ENCODE measurements at places on chromosomes 3 and 15.

- DNase-seq: no peak
Measured at GRCh38 chr15:47332481-47332880, 384.8 kb upstream of the SEMA6D start.

DNA sequence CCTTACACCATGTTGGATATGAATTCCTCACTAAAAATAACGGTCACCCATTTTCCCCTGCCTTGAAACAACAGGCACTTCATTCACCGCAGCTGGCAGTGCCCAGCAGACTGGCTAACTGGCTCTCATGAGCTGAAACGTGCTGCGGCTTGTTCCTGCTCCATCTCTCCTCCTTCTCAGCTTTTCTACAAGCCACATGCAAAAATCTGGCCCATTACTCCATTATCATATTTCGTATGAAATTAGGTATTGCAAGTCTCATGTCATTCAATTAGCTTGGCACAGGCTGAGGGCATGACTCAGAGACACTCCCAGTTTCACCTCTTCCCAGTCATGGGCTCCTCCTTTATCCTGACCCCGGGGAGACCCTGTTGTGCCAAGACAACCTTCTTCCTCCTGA is 60.0 kb downstream of the MAGEF1 start:
- DNase-seq: no peak

GRCh38 chr3:43949594-43949993 is 258.9 kb downstream of the ABHD5 start:
- no peak for DNase-seq

GRCh38 chr15:87873516-87873915 is 383.0 kb downstream of the NTRK3 start:
- DNase-seq: no peak

DNA sequence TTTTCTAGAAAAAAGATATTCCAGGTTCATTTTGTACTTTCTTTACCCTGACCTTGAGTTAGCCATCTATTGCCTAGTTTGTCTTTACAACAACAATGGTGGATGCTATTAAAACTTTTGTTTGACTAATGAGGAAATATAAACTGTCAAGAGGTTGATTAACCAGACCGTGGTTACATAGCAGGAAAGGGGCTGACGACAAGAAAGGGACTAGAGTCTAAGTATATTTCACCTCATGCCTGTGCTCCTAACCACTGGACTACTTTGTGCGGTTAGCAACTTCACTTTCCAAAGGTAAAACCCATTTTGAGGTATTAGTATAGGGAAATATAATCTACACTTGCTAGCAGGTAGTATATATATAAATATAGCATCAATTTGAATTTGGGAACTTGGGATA is 327.1 kb downstream of the SATB1 start:
- no peak for DNase-seq

GRCh38 chr3:194350726-194351071 is 429 bp downstream of the CPN2 start:
- no peak for DNase-seq

DNA sequence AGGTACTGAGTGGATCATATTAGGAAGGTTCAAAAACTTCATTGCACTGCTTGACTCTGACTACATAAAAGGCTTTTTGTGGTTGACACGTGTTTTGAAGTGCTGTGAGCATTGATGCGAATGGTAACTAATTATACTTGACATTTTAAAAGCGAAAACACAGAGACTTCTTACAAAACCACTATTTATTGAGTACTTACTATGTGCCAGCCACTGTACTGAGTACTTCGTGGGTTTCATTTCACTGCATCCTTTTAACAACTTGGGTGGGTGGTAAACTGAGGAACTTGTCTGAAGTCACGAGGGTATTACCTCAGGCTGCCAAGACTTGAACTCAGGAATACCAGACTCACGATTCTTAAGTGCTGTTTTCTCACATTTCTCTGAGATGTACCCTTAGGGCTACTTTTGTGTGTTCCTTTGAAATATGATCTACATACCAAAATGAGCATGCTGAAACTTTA is 45.3 kb upstream of the PPP4R2 start:
- DNase-seq: no peak

DNA sequence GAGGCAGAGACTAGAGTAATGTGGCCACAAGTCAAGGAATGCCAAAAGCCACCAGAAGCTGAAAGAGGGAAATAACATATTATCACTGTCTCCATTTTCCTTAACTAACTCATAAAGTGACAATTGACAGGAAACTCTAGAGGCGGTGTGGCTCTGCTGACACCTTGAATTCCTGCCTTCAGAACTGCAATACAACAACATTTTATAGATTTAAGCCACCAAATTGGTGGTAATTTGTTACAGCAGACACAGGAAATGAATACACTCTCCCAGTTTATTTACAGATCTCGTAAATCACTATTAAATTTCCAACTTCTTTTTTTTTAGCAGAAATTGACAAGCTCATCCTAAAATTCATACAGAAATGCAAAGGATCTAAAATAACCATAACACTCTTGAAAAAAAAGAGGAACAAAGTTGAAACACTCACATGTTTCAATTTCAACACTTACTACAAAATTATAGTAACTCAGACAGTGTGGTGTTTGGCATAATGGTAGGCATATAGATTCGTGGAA is 449.9 kb downstream of the OTOL1 start:
- no peak for DNase-seq

DNA sequence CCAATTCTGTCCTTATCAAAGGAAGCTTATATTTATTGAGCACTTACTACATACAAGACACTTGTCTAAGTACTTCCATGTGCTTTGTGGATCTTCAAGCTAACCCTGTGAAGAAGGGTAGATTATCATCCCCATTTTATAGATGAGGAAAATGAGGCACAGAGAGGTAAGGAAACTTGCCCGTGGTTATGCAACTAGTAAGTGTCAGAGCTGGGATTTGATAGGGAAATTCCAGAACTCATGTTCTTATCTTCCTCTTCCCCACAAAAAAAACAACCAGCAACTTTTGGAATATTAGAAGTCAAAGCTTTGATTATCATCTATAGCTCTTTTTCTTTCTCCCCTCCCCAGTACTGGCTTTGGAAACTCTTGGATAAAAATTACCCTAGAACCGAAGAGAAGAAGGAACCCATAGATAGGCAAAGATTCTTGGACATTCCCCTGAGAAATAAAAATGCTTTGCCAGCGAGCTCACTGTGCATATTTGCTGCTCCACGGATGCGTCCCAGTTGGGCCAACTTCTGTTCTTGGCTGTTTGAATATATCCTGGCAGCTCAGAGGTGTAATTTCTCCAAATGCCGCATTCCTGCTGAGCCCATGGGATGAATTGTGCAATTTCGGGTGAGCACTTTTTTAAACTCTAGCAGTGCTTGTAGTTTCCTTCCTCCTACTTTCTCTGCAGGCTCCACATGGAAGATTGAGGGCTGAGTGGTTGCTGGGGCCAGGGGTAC is 591.5 kb upstream of the CFAP20DC start:
- no peak for DNase-seq

- DNase-seq: no peak
Measured at GRCh38 chr3:125077864-125078263, 22.1 kb upstream of the HEG1 start.

- no peak for DNase-seq
Measured at GRCh38 chr15:89301304-89302089, 33.1 kb downstream of the POLG start.

DNA sequence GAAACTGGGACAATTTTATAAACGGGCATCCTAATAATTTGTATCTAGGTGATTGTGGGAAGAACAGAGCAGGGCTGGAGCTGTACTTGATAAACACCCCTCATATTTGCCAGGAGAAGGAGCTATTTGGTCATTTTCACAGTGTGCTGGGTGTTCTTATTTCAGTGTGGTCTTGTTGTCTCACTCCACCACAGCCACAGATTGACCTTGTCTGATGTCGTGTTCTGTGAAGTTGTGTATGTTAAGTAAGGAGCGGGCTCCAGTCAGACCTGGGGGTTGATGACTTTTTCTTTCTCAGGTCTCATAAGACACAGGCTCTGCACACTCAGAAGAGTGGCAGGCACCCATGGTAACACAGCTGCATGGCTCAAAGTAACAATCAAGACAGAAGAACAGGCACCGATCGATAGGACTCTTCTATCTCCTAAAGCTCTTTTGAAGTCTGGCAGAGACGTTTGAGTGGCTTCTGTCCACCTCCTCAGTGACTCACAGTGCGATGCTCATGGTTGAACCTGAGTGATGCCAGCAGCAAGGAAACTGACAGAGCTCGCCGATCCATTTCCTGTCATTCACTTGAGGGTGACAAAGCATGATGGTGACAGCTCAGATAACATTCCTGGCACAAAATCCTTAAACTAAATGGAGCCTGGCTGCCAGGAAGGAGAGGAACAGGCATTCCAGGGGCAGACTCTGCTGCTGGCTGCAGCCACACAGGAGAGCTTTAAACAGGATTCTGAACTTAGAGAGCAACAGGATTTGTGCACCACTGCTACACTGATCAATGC is 20.8 kb downstream of the DPH3 start:
- no peak for DNase-seq

GRCh38 chr3:88195951-88196434 is 46.2 kb downstream of the C3orf38 start:
- DNase-seq: no peak

DNA sequence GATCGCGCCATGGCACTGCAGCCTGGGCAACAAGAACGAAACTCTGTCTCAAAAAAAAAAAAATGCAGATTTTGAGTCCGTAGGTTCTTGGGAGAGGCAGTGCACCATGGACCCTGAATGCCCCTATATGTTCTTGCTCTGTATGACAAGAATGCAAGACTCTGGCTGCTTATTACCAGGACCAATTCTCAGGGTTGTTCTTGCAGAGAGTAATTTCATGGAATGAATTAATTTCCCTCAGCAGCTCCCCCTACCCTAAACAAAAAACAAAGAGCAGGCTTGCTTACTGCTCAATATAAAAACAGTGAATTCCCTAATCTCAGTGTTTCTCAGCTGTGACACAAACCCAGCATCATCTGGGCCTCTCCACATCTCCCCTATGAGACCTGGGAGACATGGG is 20.5 kb upstream of the DYNC1LI1 start:
- no peak for DNase-seq
